Mesendoderm (in vitro differentiated cells): ENCODE measurements at places on chromosomes 13 and 19.

- DNase-seq, result peak; percentile 68
Observed at GRCh38 chr13:79541426-79542049, 60.6 kb downstream of the NDFIP2 start.

- DNase-seq, result no peak
Observed at GRCh38 chr13:91359631-91360030, 12.1 kb downstream of the MIR17HG start.

GRCh38 chr13:32036126-32036695 is 4.6 kb downstream of the FRY start:
- no peak for DNase-seq

- DNase-seq, result no peak
Observed at GRCh38 chr19:41994521-41994971, 516 bp upstream of the ATP1A3 start.

DNA sequence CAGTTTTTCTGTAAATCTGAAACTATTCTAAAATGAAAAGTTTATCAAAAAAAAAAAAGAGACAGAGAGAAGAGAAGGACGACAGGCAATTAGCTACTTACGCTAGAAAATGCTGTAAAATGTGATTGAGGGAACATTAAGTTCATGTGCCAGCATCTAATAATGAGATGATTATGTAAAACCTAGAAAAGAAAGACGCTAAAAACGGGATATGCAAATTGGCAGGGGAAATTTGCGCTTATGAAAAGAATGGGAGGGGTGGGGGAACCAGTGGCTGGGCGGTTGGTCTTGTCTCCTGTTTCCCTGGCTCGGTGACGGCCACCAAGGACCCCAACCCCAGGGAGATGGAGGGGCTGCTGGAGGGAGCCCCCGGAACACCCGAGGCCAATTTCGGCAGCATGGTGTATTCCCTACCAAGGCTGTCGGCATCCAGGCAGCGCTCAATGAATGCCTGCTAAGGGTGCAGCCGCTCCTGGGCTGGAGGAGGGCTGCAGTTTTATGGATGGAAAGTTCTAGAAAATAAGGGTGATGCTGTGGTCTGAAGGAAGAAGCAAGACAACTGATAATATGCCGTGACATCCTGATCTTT is 34.2 kb downstream of the GNG7 start:
- no peak for DNase-seq

- DNase-seq, result no peak
Observed at GRCh38 chr19:15471639-15472101, 7.3 kb upstream of the RASAL3 start.

GRCh38 chr19:46241626-46242025 is 12.1 kb downstream of the IGFL1 start:
- DNase-seq, result peak; percentile 90

DNA sequence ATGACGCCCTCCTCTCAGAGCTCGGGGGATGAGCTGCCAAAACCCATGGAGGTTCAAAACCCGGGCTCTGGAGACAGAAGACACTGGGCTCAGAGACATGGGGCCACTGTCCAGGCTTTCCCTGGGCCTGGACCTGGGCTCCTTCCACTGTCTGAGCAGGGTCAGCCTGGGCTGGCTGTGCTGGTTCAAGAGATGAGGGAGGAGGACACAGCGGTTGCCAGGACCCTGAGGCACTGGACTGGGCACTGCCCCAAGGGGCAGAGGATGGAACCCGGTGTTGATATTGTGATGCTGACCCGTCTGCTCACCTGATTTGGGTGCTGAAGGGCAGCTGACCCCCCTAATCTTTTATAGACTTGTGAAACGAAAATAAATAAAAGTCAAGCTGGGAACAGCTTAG is 14.1 kb upstream of the SIGLEC11 start:
- DNase-seq, result no peak

DNA sequence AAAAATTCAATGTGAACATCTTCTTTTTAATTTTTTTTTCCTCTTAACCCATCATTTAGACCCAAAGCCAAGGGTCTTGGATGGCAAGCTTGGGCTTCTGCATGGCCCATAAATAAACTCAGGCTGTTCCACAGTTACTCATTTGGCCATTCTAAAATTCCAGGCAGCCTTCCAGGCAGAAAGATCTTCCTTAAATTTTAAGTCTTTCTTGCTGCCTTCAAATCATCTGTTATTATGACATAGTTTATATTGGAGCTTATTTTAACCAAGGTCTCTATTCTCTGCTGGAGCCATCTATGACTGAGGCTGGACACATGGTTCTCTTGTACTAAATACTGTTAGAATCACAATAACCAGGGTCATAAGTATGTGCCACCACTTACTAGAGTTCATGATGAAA is 317.3 kb upstream of the MAB21L1 start:
- DNase-seq, result no peak

DNA sequence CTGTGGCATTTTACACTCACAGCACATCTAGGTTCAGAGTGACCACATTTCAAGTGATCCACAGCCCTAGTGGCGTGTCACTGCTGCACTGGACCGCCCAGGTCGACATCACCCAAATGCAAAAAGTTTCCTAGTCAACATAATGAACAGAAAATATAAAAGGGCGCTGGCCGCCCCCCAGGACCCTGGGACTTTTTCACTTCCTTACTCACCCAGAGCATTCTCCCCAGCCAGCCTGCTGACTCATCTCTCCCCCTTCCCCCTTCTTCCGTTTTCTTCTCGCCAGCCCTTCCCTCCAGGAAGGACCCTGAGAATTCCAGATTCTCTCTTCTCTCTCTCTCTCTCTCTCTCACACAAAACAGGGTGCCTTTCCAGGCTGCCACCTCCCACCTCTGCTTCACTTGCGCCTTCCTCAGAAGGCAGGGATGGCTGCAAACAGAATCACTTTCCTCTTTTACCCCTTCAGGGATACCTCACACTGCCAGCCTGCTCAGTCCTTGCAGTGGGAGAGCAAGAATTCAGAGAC is 21.0 kb upstream of the GRWD1 start:
- DNase-seq, result peak; percentile 86

- no peak for DNase-seq
Observed at GRCh38 chr13:44429311-44429710, 55.7 kb downstream of the SERP2 start.

- no peak for DNase-seq
Observed at GRCh38 chr19:9865732-9866501, 30.8 kb downstream of the PIN1 start.

DNA sequence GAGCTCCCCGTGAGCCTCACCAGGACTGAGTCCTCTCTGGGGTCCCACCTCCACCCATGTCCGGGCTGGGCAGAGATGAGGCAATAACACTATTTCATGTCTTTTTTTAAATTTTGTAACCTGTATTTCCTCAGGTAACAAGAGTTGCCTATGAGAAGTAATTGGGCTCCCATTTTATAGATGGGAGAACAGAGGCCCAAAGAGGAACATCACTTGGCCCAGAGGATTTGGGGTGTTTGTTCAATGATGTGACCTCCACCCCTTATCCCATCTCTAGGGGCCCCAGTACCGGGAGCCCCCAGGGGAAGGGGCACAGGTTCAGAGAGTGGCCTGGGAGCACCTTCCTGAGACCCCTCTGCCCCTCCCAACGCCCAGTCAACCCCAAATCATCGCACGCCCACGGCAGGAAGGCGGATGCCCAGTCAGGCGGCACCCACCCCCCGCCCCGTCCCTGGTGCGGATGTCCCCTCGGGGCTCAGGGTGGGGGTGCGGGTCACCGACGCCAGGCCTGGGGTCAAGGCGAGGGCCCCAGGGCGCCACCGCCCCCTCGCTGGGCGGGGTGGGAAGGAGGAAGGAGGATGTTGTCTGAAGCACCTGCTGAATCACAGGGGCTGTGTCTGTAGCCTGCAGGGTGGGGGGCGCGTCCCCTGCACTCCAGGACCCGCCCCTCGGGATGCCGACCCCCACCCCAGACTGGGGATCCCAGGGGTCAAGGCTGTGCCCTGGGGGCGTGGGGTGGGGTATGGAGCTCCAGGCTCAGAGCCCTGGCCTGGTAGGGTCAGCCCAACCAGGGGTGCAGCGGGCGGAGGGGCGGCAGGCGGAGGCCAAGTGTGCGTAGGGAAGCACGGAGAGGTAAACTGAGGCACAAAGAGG is 9.0 kb upstream of the CIRBP start:
- DNase-seq, result peak; percentile 67

- DNase-seq, result no peak
Observed at GRCh38 chr13:28137596-28137995, 749 bp upstream of the PAN3 start.

GRCh38 chr13:101511766-101512165 is 59.3 kb downstream of the ITGBL1 start:
- no peak for DNase-seq

- DNase-seq, result peak; percentile 42
Observed at GRCh38 chr13:83450591-83450990, 431.7 kb downstream of the SLITRK1 start.

DNA sequence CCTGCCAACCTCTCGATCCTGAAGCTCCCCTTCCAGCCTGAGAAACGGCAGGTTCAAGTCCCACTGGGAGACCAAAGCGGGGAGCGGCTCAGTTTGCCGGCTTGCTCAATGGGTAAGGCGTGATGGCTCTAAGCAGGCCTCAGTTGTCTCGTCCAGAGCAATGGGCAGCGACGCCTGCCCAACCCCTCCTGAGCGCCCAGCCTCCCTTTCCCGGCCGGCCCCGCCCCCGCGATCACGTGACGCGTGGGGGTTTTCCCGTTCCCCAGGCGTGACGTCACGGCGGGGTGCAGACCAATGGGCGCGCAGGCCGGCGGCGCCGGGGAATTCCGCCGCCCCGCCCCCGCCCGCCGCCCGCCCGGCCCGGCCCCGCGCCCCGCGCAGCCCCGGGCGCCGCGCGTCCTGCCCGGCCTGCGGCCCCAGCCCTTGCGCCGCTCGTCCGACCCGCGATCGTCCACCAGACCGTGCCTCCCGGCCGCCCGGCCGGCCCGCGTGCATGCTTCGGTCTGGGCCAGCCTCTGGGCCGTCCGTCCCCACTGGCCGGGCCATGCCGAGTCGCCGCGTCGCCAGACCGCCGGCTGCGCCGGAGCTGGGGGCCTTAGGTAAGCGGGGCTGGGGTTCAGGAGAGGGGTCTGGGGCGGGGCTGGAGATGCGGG is at the start of gene RELB:
RELB (plus strand) TSS at position 378 of the 653 bp plus-strand sequence; CDS start at position 494, 116 bp downstream.
- peak; percentile 91 for DNase-seq

DNA sequence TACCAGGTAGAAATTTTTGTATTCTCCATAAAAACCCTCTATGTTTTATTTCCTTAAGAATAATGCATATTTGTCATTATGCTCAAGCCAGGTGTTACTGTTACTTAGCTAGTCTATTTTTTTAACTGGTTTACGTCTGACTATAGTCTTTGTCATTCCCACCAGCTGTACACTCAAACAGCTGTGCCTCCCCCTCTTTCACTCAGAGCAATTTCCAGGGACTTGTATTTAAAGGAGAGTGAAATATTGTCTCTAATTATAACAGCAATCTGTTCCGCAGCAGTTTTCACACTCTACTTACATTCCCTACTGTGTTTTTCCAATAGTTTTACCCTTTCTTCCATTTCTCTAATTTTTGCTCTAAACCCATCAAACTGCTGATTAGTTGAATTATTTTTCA is 813.6 kb upstream of the MIR17HG start:
- no peak for DNase-seq

DNA sequence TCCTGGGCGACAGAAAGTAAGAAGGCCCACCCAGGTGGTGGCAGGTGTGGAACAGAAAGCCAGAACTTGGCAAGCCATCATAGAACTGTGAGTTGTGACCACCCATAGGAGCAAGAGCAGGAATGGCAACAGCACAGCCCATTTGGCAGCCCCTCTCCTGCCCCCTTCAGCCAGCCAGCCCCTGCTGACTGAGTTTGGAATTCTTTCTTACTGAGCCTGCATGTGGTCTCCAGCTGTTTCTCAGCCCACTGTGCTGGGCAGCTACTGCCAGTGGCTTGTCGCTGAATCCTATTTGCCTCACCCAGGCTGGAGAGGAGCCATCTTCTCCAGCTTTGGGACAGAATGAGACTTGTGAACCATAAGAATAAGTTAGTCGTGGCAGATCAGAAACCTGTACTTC is 28.3 kb downstream of the CNMD start:
- DNase-seq, result peak; percentile 55

GRCh38 chr19:9862938-9863337 is 27.8 kb downstream of the PIN1 start:
- no peak for DNase-seq

GRCh38 chr19:30376826-30377425 is 4.7 kb downstream of the ZNF536 start:
- DNase-seq, result no peak

DNA sequence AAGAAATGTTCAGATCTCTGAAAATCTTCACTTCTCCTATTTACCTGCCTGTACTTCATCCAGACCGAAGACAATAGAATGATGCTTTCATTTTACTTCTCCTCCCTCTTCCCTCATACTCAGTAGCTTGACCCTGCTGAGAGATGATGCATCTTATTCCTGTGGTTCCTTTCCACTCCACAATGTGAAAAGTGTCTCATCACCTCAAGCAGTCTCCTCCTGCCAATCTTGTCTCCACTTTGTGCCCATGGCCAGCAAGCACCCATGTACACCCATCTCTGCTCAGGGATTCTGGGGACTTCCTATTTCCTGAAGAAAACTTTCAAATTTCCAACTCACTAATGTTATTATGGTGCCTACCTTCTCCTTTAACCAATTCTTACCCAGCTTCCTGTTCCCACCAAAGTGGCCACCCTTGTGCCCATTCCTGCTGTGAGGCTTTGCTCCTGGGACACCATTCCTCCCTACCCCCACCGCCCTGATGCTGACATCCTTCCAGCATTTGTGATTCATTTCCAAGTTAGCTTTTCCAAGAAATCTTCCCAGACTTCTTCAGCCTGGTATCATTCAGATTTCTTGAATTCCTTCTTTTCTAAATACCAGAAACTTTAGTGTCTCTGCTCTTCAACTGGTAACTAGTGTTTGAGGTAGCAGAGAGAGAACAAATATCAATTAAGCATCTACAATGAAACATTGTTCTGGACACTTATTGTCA is 212.5 kb downstream of the POSTN start:
- no peak for DNase-seq

- no peak for DNase-seq
Observed at GRCh38 chr13:48391257-48391656, 21.7 kb downstream of the LPAR6 start.

DNA sequence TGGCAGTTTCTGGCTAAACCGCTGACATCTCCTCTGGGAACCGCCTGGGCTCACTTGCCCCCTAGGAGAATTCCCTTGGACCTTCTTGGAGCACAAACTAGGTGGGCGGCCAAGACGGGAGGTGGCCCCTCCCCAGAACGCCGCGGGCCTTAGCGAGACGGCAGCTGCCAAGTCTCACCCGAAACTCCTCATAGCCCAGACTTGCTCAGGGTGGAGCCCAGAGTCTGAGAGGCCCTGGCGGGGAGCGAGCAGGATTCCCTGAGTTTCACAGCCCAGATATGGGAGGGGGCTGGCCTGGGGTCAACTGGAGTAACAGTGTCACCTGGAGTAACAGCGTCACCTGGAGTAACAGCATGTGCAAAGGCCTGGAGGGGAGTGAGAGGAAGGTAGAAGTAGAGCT is 10.1 kb downstream of the TINCR start:
- DNase-seq, result no peak

GRCh38 chr13:80334597-80335260 is 6.2 kb downstream of the SPRY2 start:
- DNase-seq, result no peak

- no peak for DNase-seq
Observed at GRCh38 chr13:26370553-26370952, 116.6 kb downstream of the CDK8 start.
